Stimulated activated memory B cell treated with anti-CD40 and anti-IgM and Interleukin-4, amounts not matched to agents 10 μg/mL and 1 μg/mL and 100 μg/mL, for 72 hours (primary cell): ENCODE measurements at places on chromosomes 5 and 9.

- no peak for ATAC-seq
Measured at GRCh38 chr9:115553060-115553773, 435.3 kb upstream of the TNC start.

GRCh38 chr5:176371621-176372539 lies 6.6 kb downstream of the ARL10 start:
- ATAC-seq: no peak

- ATAC-seq: no peak
Measured at GRCh38 chr5:79859588-79859987, 131.5 kb downstream of the MTX3 start.

- ATAC-seq: no peak
Measured at GRCh38 chr5:15483351-15484097, 16.5 kb upstream of the FBXL7 start.

- ATAC-seq: peak; percentile 77
Measured at GRCh38 chr5:157509587-157509986, 49.6 kb downstream of the NIPAL4 start.

DNA sequence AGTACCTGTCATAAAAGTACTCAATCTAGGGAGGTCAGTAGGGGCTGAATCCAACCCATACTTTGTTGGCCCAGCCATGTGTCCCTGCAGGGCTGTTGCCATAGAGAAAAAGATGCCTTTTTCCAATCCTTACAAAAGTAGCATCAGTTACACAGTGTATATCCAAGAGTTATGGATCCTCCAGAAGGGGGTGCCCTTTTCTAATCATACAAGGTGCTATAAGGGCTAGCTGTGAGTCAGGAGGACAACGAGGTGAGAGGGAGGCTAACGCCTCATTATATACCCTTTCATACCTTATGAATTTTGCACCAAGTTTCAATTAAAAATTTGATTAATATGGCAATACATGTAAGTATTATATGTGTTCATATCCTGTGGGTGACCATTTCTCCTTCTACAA lies 4.8 kb downstream of the KIAA0825 start:
- no peak for ATAC-seq

DNA sequence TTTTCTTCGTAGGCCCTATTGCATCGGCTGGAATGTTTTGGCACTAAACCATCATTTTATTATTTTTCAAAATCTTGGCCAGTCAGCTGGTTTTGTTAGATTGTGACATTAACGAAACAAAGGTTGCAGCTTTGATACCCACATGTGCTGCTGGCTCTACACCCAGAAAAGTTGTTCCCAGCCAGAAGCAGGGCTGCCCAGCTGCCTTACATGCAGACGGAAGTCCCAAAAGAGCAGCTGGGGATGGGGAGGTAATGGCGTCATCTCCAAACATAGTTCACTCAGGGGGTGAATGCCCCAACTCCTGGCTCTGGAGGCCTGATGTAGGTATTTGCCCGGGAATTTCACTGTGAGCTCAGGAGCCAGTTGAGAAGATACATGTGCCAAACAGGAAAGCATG lies 23.3 kb downstream of the TMEM171 start:
- ATAC-seq: no peak

- ATAC-seq: no peak
Measured at GRCh38 chr9:129857207-129857606, 21.9 kb downstream of the USP20 start.

DNA sequence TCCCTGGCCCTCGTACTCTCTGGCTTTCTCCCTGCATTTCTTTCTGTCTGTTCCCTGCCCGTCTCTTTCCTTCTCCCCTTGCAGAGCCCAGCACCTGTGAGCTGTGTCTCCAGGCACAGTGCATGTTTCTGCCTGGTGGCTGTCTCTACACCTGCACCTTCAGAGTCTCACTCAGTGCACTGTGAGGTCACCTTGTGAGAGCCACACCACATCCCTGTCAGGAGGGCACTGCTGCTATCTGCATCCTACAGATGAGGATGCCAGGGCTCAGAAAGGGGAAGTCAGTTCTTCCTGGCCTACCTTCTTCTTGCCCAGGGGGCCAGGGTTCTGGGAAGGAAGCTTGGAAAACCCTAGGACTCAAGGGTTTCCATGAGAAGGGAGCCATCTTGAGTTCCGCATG lies 69.7 kb upstream of the NEURL1B start:
- no peak for ATAC-seq

DNA sequence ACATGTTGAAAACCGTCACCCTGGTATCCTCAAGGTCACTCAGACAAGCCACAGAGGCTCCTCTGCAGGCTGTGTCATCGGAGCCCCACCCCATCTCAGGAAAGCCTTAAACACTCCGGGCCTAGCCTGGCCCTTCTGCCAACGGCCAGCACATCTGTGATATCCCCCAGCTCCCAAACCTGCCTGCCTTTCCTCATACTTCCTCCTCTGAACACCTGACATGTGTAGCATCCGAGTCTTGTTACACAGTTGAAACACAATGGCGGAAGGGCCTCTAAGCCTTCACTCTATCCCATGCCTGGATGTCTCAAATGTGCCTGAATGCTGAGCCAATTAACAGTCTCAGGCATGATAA lies 32.9 kb upstream of the TGFBR1 start:
- ATAC-seq: no peak

DNA sequence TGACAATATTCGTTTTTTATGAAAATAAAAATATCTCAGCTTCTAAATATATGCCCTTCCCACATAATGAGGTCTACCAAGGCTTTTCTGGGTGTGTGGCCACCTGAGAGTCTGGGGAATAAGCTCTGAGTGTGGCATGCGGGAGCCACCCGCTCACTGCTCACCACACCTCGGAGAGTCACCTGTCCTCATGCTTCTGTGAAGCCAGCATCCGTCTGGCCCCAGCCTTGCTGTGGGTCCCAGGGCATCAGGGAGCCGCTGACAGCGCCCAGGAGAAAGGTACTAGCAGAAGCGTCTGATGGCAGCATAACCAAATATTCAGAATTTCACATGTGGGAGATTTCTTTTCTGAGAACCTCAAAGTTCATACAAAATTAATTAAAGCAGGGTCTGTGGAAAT lies 133.2 kb upstream of the IRX4 start:
- ATAC-seq: no peak

DNA sequence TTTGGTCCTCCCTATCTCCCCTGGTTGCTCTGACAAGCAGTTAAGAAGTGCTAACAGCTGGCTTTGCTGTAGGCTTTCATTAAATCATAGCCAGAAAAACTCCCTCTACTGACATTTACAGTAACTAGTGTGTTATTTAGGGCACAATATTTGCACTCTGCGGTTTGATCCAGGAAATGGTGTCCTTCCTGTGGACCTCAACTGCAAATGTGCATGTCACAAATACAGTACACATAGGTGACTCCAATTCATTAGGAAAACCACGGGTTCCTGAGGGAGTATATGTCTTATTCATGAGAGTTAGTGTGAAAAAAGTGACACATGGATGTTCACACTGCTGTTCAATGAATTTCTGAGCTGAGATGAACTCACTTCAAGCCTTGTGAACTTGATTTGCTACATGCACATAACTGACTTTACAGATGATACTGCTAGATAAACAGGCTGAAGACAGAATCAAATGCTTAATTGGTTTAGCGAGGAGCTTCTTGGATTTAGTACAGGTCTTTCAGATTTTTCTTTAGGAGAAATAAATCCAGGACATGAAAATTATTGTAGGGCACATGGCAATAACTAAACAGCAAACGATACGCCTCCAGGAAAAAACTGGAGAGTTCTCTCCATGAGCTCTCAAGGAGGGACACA lies 281.5 kb downstream of the EFNA5 start:
- ATAC-seq: peak; percentile 67

DNA sequence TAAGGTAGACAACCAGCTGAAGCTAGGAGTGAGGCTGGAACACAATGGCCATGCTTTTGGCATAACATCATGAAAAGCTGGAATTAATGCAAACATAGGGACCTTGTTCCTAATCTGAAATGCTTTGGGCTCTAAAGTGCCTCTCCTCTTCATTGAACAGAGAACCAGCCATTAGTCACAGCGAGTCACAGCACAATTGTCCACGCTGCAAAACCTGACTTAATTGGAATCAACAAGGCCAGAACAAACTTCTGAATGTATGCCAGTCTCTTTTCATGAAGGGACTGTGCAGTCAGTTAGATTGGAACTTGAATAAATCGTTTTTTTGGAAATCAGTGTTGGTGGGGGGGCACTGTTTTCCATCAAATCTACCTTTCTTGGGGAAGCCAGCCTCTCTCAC lies 96.5 kb downstream of the JAKMIP2 start:
- no peak for ATAC-seq

DNA sequence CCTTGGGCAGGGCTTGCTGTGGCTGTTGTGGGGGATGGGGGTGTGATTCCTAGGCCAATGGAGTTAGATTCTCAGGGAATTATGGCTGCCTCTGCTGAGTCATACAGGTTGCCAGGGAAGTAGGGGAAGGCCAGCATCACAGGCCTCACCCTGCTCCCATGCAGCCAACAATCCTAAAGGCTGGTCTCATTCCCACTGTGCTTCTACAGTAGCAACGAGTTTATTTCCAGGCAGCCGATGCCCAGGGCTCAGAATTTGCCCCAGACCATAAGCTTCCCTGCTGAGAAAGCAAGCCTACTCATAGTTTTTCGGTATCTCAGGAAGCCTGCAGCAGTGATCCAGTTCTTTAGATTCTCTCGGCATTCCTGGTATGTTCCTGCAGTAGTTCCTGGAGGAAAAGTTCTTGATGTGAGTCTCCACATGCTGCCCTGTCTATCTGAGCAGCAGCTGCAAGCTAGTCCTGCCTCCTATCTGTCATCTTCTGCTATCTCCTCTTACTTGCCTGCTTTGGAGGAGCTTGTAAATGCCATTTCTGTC lies 59.3 kb upstream of the SELENOP start:
- ATAC-seq: no peak

DNA sequence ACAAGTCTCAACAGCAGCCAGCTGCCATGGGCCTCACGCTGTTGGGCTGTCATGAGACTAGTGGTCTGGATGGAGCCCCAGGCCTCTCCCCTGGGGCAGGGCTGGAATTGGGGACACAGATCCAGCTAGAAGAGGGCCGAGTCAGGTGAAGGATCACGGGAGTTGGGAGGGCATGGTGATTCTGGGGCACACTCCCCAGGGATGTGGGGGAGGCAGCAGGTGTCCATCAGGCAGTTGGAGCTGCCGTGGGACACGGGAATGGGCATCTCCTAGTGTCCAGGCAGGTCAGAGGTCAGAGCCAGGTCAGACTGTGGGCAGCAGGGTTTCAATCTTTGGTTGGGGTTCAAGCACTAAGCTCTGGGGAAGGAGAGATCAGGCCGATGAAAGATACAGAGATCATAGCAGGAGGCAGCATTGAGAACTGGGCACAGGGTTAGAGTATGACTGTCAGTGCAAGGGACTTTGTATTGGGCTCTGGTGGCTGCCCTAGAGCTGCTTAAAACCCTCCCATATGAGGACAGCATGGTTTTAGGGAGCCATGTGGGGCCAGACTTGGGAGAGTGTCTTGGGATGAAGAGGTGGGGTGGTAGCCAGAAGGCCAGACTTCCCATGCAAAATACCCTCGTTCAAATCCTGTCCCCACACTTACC lies 59.2 kb downstream of the ARHGEF37 start:
- no peak for ATAC-seq

GRCh38 chr9:75891771-75892215 lies 1.3 kb downstream of the PCSK5 start:
- no peak for ATAC-seq

DNA sequence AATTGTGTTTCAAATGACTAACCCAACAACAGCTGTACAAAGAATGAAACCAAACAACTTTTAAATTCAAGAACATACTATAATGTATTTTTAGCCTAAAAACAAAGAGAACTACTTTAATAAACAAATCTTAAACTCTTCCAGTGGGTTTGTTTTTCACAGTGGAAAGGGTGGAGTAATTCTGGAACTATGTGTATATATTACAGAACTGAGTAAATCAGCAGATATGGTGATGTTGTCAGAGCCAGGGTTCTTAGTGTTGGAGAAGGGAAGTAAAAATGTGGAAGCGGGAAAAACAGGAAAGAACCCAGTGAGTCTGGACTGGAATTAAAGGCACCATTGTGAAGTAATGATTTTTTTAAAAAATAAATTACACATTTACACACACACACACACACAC lies 144.9 kb downstream of the CDK5RAP2 start:
- ATAC-seq: no peak

GRCh38 chr5:55538661-55539060 lies 3.9 kb upstream of the PLPP1 start:
- ATAC-seq: no peak

DNA sequence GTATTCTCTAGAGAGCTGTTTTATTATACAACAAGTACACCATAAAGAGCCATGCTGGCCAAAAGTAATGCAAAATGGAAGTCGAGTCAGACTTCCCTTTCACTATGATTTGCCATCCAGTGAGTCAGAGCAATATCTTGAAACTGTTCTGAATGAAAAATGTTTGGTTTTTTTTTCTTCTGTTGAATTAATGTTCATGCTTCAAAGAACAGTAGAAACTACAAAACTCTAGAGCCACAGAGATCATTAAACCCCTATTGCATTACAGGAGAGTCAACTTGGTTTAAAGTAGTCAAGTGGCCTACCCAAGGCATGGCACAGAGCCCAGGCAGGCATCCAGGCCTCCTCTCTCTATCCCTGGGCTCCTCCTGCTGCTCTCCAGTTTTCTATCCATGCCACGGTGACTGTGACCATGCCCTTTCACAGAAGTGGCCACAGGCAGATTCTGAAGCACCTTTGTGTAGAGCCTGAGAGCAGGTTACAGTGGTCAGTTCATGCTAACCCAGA lies 358.9 kb downstream of the DEPDC1B start:
- peak; percentile 43 for ATAC-seq

- no peak for ATAC-seq
Measured at GRCh38 chr5:13511442-13511841, 433.0 kb downstream of the DNAH5 start.

DNA sequence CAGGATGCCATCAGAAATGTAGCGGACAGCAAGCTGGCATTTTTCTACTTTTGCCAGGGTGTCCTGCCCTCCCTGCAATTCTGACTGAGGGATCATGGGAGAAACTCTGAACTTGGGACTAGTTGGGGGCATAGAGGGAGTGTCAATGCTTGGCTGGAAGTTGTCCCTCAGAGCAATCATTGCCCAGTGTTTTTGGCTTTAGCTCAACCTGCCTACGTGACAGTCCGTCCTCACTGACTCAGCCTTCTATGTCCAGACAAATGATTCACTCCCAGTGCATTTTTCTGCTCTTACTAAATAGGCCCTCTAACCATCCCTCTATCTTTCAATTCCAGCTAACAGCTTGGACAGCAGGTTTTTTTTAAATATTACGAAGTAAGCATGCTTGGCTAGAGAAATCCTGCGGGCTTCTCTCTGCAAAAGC lies 627.4 kb downstream of the TLR4 start:
- ATAC-seq: no peak

GRCh38 chr5:132426525-132427138 lies 57.1 kb downstream of the SLC22A5 start:
- peak; percentile 82 for ATAC-seq

DNA sequence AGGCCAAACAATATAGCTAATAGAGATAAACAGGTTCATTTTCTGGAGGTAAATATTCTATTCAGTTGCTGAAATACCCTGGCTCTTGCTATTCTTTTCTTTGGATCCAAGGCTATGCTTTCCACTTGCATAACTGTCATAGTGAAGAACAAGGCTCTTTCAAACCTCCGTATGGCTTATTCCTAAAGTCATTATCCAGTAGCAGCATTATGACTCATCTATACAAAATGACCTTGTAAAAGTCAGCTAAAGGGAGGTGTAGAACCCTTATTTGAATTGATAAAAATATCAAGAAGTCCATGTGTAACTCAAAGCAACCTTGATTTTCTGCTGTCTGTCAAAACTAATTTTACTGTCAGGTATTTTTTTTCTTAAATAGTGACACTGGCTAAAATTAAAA lies 447.8 kb downstream of the PLK2 start:
- ATAC-seq: no peak
